NCI-H1436 (cell line): ENCODE measurements at places on chromosomes 2 and 18.

DNA sequence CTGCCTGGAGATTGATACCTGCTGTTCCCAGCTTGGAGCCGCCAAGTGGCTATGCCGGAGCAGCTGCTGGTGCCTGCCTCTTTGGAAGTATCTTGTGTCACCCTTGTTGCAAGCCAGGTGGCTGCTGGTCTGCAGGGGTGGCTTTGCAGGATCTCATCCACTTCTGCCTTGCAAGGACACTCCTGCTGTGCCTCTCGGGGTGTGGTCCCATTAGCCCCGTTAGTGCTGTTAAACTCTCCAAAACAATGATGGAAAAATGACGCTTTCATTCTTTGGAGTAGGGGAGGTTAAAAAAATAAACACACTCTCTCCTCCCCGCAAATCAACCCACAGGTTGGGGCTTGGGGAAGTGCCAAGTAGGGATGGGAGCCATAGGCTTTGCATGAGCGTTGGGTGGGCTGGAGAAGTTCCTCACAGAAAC lies 352.8 kb downstream of the RNF144A start:
- no peak for DNase-seq

DNA sequence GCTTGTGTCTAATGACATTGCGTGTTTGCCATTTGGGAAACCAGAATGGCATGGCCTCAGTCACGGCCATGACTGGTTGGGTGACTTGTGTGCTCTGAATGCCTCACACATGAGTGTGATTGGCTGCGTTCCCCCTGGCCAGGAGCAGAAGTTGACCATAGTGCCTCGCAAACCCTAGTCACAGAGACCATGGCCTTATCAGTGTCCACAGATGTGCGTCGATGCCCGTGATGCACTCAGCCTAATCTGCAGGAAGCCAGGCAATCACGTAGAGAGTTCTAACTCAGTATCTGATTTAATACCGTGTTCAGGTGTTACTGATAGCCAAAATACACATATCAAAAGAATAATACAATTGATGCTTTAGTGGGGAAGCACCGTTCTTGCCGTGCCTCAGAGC lies 64.0 kb downstream of the BOLA3 start:
- no peak for DNase-seq

GRCh38 chr2:111618226-111618977 lies 265.6 kb downstream of the ANAPC1 start:
- DNase-seq, result no peak

DNA sequence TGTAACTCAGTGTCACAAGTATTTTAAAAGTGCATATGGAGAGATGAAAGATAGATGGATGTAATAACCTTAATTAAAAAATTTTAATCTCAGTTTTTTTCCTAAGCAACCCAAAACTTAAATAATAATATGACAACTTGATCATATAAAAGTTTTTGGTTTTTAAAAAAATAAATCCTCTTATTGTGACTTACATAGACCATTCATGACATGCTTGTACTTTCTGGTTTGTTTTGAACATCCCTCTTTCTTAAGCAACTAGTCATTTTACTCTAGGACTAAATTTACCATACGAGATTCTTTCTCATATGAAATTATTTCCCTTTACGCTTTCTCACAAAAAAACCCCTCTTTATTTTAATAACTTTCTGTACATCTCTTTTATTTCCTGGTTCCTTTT lies 6.5 kb upstream of the PLA2R1 start:
- no peak for DNase-seq

GRCh38 chr18:35993013-35993412 lies 20.5 kb downstream of the RMP24 start:
- DNase-seq, result no peak

DNA sequence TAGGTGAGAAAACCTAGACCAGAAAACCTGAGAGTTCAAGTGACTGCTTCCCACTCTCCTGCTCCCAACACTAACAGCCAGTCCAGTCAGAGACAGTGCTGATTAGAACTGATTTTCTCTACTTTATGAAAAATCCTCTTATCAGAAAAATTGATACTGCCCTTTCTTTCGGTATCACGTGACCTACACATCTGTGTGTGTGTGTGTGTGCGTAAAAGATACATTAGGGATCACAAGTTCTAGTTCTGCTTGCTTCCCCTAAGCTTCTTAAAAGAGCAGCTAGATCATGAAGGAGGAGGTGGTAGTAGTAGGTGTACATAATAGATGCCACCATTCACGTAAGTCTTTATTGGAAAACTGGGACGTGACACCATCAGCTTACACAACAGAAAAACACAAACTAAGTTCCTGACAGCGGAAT lies 1.5 kb downstream of the ARL5A start:
- DNase-seq, result no peak

DNA sequence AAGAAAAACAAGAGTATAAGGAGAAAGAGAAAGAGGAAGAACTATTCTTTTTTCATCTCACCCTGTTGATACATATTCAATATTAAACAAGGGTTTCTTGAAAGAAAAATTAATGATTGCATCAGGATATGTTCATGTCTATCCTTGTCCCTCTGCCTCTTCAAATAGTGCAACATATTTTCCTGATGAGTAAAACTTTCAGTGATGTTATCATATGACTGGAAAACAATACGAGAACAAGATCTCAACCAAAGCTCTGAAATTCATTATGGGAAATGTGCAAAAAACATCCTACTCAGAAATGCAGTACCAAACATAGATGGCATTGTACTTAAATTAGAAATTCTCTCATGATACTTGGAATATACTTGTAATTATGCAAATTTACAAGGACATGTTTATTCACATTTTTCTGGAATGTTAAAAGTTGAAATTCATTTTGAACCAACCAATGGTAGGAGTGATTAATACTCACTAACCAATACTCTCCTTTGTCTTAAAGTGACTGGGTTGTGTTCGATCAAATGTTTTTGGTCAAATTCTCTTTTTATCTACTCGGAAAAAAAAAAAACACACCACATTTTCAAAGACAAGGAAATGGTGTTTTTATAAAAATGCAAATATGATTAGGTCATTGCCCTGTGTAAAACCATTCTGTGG lies 148.9 kb upstream of the GULP1 start:
- no peak for DNase-seq

GRCh38 chr2:42928161-42928691 lies 135.8 kb upstream of the HAAO start:
- DNase-seq, result peak; percentile 90

DNA sequence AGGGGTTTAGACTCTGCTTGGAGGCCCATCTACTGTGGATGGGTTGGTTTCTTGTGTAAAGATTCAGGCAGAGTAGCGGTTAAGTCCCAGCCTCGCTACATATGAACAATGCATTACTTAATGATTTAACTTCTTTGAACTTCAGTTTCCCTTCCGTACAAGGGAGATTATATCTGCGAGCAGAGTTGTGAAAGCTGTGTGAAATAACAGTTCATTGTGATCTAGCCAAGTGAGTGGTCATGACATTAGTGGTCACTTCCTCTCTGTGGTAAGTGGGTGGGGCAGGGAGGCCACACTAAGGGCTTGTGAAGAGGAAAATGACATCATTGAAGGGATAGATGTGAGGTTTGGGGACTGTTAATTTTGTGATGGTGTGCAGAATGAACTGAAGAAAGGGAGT lies 14.1 kb upstream of the MEX3C start:
- DNase-seq, result no peak

DNA sequence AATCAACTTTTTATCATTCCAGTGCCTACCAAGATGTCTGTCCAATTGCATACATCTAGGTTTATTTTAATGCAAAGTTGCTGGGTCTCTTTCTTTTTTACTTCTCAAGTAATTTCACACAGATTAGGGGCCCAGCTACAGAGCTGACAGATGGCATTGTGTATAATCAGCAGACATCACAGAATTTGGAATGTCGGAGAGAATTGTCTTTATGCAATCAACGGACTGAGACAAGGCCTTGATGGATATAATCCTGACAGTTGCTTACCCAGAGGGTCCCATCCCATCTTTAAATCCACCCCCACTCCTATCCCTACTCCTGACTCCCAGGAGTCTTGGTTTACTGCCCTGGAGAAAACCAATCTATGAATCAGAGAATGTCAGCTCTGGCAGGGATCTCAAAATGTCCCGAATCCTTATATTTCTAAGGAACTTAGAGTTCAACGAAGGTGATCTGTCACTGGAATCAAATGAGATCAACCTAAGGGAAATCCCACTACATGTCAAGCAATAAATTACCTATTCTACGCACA lies 142.0 kb downstream of the LRATD1 start:
- DNase-seq, result no peak

DNA sequence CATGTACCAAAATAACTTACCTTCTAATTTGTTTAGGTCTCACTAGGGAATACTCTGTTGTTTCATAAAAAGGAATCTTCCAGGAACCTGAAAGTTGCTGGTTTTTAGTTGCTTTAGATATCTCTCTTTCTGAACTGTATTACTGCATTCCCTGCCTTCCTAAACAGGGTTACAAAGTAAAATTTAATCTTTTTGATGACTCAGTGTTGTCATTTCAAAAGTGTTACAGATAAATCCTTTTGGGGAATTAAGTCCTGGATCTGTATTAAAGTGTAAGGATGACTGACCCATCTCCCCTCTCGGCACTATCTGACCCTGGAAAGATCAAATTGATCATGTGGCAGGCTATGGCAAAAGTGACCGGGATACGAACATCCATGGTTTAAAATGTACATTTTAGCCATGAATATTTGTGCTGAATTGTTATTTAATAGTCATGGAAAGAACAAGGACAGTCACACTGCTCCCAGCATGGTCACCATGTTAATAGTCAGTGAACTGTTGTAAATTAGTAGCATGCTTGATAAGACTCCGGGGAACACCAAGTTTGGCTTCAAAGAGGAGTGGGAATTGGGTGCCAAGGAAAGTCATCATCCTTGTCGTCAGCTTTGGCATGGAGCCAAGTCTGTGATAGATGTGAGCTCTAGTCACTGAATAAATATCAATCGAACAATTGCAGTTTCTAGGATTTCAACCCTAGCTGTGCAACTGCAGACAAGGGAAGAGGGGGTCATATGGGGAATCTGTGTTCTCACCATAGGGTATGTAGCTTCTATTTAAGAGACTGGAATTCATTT lies 4.2 kb downstream of the PLEKHA3 start:
- peak; percentile 58 for DNase-seq

- DNase-seq, result no peak
Observed at GRCh38 chr2:158116936-158117335, 15.3 kb downstream of the UPP2 start.

DNA sequence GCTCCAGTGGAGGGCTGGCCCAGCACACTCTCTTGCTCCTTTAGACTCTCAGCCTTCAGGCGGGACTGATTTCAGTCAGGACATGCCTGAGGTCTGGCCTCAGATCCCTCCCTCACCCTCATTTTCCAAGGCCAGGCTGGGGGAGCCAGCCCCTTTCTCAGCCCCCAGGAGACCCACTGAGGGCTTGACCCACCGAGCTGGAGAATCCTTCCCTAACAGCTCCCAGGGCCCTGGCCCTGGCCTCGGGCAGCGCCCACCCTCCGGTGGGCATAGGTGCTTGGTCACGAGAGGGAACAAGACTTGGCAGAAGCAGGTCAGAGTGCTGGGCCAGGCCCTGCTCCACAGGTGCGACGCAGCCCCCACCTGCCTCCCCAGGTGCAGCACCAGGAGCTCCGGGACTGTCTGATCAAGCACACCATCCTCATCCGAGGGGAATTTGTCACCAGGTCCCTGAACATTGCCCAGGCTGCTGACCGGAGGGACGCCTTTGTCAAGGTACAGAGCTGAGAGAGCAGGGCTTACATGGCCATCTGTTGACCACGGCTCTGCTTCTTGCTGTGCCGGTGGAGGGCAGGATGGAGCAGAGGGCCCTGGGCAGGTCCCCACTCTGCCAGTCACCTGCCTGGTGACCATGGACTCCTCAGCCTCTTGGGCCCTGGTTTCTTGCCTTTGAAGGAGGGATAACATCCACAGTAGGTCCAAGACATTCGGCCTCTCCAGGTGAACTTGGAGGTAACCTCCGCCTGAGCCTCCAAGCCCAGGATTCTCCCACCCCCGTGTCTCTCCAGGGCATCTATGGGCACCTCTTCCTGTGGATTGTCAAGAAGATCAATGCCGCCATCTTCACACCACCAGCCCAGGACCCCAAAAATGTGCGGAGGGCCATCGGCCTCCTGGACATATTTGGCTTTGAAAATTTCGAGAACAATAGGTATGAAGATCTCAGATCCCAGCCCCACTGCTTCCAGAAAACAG lies 46.3 kb downstream of the MYO7B start:
- no peak for DNase-seq
